ENCODE measurements at places on chromosomes 5 and 9.

DNA sequence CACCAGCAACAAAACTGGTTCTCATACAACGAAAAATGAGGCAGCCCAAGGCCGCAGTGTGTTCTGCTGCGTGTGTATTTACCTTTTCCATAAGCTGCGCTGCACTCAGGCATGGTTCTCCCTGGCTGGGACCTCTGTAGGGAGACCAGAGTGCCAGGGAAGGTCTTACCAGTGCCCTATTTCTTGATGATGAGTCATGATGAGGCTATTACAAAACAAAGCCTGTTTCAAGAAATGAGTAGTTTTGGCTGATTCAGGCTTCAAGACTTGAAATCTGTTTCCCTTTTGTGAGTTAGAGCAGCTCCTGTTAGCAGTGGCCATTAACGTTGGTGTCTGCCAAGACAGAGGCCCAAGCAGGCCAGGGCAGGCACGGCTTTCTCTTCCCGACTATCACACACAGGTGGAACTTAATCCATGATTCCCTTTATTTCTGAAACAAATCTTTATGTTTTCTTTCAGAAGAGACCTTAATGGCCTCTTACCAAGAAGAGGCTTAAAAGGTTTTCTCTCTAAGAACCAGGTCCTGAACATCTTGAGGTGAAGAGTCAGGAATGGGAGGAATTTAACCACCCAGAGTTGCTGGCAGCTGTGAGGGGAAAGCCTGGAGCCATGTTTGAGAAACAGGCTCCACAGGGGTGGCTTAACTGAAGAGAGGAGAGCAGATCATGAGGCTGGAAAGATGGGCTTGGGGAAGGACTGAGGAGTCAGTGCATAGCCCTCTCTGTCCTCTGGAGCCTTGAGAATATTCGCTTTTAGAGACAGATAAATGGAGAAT is 41.4 kb upstream of the TIFAB start:
- DNase-seq = no peak

DNA sequence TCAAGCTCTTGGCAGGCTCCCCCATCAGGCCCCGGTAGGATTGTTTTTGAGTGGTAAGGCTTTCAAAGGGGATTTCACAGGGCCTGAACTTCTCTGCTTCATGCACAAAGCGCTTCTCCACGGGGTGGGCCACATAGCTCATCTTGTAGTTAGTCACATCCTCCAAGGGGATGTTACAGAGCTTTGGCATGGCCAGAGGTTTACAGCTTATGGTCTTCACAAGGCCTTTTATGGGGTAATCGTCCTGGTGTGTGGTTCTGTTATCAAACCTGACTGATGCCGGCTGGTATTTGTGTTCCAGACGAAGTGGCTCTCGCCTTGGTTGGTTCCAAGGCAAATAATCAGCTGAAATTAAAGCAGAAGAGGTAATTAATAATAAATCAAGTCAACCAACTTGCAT is 104.3 kb downstream of the SAXO1 start:
- DNase-seq = no peak

GRCh38 chr9:135090547-135090946 is 3.1 kb downstream of the OLFM1 start:
- no peak for DNase-seq

DNA sequence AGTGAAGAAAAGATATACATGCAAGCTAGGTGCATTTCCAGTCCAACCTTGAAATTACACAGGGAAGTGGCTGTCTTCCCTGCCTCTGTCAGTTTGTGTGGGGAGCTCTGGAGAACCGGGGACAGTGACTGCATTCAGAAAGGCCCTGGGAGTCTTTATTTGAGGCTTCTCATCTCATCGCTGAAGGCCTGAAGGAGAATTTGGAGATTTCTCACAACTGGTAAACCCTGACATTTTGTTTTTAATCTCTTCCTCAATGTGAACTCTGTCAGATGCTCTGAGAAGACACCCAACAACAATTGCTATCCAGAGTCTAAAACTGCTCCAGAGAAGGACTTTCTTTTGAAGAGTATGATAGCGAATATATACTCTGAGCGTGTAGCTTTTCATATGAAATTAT is 33.0 kb downstream of the MACIR start:
- DNase-seq = no peak

DNA sequence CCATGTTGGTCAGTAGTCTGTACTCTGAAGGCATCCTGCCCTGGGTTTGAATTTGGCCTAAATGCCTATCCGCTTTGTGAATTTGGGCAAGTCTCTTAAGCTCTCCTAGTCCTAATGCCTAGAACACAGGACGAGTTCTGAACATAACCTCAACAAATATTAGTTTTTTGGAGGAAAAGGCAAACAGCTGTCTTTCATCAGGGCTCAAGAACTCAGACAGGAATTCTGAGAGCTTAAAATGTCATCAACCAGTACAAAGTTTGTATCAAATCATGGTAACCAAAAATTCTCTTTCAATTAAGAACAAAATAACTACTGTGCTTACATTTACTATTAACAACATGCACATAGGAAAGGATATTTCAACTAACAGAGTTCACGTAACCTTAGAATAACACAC is 182.5 kb upstream of the PPP1R2B start:
- DNase-seq = no peak

- no peak for DNase-seq
Observed at GRCh38 chr5:160082614-160083500, 36.4 kb downstream of the PWWP2A start.

- DNase-seq = peak; percentile 38
Observed at GRCh38 chr5:148972974-148973374, 89.9 kb downstream of the SH3TC2 start.

DNA sequence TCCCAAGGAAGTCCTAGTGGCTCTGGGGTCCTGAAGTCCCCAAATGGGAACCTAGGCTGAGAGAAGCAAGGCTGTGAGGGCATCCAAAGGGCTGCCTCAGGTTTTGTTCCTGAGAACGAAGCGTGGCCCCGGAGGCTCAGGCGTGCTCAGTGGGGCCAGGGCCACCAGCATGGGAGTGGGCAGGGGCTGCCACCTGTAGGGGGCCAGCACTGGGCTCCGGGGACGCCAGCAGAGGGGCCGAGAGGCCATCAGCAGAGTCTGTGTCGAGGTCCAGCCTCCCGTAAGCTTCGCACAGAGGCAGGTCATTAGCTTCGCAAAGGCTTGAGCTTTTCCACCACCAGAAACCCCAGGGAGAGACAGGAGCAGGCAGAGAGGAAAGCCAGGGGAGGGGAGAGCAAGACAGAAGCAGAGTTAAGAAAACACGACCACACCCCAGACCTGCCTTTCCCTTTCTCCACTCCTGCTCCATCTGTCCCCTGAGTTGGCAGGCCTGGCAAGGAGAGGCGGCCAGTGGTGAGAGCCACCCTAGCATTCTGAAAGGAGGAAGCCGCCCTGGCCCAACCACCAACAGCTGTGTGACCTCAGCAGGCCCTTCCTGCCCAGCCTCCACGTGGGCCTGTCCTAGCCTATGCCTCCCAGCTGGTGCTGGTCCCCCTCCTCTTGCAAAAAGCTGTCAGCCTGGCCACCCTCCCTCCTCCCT is 5.5 kb upstream of the SURF6 start:
- DNase-seq = no peak

GRCh38 chr5:136246122-136246521 is 53.2 kb upstream of the SMIM32 start:
- DNase-seq = no peak

DNA sequence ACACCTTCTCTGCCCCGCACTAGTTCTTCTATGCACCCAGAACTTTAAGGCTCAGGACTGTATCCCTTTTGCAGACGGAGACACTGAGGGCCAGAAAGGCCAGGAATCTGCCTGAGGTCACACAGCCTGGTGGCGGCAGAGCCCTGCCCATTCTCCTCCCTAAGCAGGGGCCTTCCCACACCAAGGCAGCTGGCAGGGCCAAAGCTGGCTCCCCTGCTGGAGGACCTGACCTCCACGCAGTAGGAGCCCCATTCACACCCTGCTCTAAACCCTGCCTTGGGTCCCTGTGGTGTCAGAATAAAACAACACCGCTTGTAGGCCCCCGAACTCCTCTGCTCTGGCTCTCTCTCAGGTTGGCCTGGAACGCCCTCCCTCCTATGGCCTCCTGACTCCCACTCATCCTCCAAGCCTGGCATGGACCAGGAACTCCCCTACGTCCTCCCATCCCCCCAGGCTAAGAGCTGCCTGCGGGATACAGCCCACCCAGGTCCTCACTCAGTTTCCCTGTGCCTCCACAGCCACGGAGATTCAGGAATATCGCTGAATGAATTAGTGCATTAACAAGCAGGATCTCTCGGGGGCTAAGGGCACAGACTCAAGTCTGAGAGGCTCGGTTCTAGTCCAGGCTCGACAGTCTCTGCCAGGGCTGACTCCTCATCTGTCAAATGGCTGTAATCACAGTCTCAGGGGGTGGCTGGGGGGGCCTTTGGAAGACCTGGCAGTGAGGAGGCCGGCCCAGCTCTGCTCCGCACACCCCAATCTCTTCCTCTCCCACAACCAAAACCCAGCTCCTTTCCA is 2.8 kb downstream of the ST6GALNAC6 start:
- DNase-seq = no peak

DNA sequence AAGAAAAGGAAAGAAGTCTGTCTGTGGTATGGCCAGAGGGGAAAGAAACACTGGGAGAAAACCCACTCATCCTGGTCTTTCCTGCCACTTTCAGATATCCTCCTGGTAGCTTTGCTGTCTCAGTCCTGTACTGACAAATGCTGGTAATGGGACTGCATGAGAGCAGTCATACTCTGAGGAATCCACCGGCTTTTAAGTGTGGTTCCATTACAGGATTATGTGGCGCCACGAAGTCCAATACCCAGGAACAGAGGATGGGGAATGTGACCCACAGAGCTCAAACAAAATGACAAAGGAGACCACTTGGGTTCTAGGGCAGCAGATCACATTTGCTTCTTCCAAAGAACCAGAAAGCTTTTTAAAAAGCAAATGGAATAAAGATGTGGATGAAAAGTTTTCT is 26.3 kb upstream of the FBP1 start:
- no peak for DNase-seq

DNA sequence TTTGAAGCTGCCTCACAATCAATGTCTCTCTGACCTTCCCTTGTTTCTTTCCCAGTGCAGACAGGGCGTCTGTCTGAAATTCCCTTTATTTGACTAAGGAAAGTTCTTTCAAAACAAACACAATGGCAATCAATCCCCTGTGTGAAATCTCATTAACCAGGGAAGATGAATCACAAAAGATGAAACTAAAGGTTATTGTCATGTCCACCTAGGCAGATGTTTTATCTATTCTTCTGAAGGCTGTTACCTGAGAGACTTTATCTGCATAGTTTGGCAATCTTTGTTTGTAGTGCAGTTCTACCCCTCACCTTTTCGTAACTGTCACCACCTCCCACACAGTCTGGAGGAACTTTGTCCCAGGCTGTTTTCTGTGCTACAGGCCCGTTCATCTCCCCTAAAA is 217.5 kb upstream of the RIOK2 start:
- DNase-seq = no peak

DNA sequence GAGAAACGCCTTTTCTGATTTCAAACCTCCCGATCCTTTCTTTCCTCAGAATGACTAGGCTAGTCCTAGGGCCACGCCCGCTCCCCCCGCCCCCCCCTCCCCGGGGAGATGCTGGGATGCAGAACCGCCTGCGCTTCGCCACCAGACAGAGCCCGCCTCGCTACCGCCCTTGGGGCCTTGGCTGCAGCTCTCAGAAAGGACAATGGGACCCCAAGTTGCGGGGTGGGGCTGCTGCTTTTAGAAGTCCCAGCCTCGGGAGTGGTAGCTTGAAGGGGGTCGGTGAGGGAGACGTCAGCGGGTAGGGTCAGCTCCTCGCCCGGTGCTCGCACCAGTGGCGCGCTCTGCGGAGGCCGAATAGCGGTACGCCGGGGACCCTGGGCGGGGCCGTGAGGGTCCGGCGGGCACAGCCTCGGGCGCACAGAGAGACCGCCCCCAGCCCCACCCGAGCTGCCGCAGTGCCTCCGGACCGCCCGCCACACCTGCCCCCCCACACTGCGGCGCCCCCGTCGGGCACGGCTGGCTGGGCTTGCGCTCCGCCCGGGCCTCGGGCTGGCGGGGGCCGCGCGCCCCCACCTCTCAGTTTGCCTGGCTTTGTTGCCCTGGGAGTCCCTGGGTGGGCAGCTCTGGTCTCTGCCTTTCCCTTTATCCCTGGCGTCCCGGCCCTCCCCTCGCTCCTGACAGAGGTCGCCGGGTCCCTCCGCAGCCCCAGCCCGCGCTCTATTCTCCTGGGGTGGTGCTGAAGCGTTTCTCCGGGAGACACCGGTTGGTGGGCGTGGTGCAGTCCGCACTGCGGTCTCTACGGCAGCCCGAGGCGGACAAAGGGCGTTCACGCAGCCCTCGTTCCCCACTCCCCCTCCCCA is 1.2 kb downstream of the MAP1B start:
- peak; percentile 74 for DNase-seq

DNA sequence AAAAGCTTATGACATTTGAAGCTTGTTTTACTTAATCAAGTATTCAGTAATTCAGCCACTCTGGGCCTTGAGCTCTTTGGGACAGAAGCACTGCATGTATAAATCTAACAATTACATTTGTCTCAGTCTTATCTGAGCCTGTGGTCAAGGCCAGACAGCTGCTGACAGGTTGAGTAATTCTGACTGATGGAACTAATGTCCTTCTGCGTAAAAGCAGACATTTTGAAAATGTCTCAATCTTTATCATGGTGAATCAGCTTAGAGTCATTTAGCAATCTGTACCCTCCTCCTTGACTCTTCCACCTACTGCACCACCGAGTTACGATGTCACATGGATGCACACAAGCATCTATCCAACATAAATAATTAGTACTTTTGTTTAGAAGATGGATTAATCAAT is 400.0 kb downstream of the ARRDC3 start:
- DNase-seq = no peak

DNA sequence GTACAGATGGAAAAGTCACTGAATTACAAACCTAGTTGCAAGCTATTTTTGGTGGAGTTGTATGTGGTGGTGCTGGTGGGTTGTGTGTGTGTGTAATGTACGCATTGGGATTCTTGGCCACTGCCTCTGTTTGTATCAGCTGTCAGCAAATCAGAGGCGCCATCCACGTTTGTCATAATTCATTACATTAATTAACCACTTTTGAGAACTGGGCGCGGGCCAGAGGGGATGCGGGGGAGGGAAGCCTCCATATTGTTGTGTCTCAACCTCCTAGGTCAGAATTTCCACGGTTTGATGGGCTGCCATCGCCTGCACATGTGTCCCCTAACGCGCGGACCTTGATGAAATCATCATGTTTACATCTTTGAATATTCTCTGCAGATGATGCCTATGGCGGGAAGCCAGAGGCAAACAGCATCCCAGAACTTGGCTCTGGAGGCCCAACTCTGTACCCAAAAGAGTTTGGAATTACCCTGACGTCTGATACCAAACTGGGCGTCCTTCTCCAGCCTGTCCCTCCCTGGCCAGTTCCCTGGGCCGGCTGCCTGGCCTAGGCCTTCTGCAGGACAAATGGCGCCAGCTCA is 54.9 kb downstream of the FGF18 start:
- DNase-seq = no peak

DNA sequence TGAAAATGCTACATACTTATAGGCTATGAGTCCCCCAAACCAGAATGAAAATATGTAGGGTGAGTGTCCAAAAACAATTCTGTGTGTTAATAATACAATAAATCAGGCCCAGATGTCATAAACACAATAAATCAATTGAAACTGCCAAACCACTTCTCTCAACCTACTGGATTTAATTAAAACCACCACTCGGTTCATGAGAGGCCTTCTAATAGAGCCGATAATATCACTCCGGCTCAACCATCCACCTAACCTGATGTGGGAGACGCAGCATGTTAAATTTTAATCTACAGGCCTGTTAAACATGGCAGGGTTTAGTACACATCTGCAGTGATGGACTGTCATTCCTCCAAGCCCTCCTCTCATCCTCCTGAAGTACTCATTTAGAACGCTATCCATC is 734.5 kb upstream of the ZNF608 start:
- no peak for DNase-seq

All from hindlimb muscle (tissue), 1 donor.